Peyer's patch (tissue), 4 donors: ENCODE measurements at places on chromosomes 2 and 18.

DNA sequence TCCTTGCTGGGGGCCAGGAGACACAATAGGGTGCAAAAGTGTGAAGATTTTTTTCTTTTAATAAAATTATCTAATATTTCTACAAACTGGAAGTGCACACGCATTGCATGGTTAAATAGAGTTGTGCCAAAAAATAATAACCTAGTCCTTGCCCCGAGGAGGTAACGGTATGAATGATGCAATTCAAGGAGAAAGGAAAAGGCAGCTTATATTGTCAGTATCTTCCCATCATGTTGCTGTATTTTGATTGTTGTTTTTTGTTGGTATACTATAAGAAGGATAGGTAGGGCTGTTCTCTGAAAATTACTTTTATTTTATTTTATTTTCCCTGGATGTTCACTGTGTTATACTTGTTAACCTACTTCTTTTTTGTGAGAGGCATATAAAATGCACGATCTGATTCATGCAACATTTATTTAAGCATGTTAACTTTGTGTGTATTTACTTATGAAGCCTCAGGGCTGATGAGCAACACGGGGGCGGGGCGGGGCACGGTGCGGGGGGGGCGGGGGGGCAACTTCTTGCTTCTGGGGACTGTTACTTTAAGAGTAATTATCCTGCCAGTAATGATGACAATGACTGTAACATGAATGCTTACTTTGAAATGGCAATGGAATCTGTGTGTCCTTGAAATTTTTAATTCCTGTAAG, 118.6 kb downstream of the AQP4 start:
- DNase-seq = no peak

GRCh38 chr2:133458280-133458679, 110.0 kb downstream of the NCKAP5 start:
- DNase-seq = no peak

- no peak for DNase-seq
Observed at GRCh38 chr2:126543081-126543480, 112.9 kb upstream of the GYPC start.

- DNase-seq = no peak
Observed at GRCh38 chr2:106719222-106719621, 166.7 kb downstream of the ST6GAL2 start.

DNA sequence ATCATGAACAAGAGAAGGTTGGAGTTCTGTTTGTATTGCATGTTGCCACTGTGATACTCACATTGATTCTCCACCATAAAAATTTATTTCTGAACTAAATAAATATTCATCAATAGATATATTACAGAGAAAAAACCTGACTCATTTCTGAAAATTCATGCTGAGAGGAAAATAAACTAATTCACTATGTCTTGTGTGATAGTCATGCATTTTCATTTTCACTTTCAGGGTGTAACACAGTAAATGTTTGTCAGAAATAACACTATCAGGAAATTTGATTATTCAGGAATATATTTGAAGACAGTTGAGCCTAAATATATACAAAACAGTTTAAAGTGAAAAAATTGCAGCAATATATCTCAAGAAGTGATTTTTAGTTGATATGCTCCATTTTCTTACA, 335.2 kb downstream of the KCNJ3 start:
- DNase-seq = no peak

- peak; percentile 19 for DNase-seq
Observed at GRCh38 chr2:127428815-127429109, 10.5 kb downstream of the PROC start.

GRCh38 chr2:240502430-240503121, 55.2 kb downstream of the ANKMY1 start:
- no peak for DNase-seq

DNA sequence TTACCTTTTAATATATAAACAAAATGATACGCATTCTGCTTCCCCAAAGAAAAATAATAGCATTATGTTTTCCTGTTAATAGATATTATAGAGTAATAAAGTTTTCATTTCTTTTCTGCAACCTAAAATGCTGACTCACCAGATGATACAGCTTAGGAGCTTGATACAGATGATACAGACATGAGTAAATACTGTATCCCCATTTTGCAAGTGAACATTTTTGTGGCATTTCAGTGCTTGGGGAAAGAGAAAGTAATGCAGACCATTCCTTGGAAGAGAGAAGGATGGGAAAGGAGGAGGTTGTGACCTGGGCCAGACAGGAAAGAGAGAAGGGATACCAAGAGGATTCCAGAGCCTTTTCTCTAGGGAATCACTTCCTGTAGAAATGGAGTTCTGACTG, 97.5 kb upstream of the FSHR start:
- DNase-seq = no peak

GRCh38 chr2:126859631-126860030, 39.1 kb upstream of the TEX51 start:
- DNase-seq = no peak

DNA sequence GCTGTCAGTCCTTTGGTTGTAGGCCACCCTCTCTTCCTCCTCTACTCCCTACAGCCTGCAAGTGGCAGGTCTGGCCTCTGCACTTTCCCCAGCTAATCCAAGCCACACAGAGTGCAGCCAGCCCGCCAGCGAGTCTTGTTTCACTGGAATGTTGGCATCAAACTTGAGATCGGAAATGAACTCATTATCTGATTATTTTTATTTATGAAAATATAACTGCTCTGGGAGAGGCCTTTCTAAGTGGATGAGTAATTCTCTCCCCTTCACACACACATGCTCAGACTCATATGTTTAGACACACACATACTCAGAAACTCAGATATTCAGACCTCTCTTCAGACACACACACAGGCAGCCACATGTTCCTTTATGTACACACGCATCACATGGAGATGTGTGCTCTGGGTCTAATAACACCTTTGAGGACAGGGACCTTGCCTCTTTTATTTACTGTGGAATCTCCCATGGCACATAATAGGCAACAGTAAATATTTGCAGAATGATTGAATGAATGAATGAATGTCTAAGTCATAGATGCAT, 151.3 kb downstream of the ZFP36L2 start:
- peak; percentile 77 for DNase-seq

GRCh38 chr2:17578466-17578928, 38.0 kb downstream of the VSNL1 start:
- no peak for DNase-seq

- no peak for DNase-seq
Observed at GRCh38 chr2:43560231-43560547, 35.6 kb downstream of the THADA start.

DNA sequence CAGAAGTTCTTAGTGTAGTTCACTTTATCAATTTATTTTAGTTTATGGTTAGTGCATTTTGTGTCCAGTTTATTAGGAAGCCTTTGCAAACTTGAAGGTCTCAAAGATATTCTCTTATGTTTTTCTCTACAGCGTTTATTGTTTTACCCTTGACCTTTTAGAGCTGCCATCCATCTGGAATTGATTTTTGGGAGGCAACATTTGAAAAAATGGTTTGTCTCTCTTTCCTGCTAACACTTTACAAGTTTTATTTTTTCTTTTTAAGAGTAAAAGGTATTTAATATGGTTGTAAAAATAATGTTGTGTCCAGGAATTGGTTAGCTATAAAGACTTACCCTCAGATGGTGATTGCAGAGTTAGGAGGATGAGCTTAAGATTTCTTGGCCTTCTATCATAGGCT, 14.0 kb downstream of the GORASP2 start:
- DNase-seq = no peak

GRCh38 chr2:181394741-181395437, 62.3 kb upstream of the ITGA4 start:
- DNase-seq = no peak

DNA sequence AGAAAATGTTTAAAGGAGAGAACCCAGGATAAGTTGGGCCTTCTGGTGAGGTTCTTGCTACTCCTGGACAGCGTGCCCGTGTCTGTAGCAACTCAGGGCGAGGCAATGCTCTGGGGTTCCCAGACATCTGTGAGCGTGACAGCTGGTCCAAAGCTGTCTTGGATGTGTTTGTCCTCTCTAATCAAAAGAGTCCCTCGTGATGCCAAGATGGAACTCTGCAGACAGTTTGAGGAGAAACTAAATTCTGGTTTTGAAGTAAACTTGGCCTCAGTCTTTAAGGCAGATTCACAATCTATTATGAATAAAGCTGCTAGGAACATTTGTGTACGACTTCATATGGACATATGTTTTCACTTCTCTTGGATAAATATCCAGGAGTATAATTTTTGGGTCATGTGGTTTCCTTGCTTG, 47.3 kb downstream of the TMEM17 start:
- DNase-seq = no peak

DNA sequence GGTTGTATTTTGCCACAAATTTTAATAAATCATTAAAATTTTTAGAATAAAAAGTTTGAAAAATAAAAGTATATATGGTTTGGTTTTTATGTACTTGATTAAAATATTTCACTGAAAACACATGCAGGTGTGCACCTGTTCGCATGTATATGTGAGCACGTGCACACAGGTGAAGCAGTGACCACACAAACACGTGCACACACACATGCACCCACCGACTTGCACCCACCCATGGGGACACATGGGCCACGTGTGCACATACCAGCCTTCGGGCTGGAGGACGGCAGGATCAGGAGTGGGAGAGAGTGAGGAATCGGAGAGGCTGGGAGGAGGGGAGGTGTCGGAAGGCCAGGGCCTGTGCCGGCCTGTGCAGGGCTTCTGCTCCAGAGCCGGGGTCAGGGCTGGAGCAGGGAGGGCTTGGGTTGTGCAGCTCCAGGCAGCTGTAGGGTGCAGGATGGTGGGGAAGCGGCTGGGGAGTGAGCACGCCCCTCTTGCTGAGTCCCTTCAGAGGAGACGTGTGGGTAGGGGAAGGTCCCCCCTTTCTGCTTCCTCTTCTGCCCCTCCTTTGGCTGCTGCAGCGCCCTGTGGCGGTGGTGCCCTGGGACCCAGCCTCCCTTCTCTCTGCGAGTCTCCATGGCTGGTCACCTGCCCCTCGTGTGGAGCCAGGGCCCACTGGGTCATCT, 106.9 kb upstream of the HDAC4 start:
- no peak for DNase-seq

DNA sequence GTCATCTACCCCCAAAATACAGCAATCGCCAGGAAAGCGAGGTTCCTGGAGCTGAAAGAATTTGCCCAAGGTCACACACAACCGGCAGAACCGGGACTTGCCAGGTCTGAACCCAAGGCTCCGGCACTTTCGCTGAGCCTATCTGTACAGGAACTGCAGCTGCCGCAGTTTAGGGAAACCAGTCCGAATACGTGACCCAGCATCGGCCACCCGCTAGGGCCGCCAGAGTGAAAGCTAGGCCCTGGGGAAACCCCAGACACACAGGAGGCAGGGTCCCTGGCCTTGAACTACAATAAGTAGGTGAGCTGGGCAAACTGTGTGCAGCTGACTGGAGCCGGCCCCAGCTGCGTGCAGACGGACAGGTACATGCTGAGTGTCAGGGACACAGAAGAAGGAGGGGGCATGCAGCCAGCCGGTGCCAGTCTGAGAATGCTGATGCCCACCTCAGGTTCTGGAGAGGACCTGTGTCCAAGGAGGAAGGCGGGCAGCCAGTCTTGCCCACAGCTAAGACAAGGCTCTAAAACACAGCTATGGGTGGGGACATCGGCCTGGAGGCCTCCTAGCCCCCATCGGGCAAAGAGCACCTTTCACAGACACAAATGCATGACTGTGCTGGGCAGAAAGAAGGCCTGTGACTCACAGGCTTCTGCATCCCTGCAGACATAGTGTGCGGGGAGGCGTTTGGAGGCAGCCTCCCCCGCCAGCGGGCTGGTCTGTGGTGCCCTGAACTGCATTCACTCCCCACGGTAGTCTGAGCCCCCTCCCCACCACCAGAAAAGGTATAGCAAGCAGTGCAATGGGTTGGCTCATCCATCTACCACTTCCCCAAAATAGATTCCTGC, 107.4 kb upstream of the ID2 start:
- peak; percentile 57 for DNase-seq

DNA sequence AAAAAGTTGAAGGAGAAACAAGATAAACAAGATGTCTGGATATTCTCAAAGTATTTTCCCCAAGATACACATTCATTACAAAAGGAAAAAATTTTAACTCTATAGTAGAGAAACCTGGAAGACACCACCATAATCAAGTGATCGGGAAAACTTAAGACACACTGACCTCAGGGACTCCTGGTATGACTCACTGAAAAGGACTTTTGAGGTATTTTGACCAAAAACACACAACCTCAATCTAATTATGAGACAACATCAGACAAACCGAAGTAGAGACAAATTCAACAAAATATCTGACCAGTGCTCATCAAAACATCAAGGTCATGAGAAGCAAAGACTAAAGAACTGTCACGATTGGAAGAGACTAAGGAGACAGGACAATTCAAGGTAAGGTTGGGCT, 34.7 kb downstream of the LPIN2 start:
- no peak for DNase-seq
